ENCODE measurements at places on chromosomes 1 and 21.
A peak's percentile ranks its signal among the peaks of the same experiment; 100 is the strongest.

DNA sequence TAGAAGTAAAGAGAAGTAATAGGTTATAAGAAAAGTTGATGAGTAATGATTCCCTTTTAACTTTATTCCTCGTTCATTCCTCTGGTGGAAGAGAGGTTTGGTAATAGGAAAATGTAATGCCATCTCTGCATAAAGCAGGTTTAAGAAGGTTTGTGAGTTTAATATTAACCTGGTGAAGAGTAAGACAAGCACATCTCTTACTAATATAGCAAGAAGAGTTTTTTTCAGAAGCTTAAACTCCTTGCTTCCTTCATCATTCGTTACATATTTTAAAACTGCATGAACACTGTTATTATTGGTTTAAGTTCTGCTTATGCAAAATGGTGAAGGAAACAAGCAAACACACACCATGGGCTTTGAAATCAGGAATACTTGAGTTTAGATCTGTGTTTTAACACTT is 9.2 kb upstream of the PLA2G4A start:
- no peak for DNase-seq

- DNase-seq: no peak
Measured at GRCh38 chr1:152411134-152411533, 2.9 kb downstream of the CRNN start.

GRCh38 chr1:54791880-54792522 is 9.1 kb downstream of the TTC22 start:
- peak; percentile 81 for DNase-seq

- DNase-seq: no peak
Measured at GRCh38 chr1:23651069-23651808, 40.4 kb upstream of the RPL11 start.

DNA sequence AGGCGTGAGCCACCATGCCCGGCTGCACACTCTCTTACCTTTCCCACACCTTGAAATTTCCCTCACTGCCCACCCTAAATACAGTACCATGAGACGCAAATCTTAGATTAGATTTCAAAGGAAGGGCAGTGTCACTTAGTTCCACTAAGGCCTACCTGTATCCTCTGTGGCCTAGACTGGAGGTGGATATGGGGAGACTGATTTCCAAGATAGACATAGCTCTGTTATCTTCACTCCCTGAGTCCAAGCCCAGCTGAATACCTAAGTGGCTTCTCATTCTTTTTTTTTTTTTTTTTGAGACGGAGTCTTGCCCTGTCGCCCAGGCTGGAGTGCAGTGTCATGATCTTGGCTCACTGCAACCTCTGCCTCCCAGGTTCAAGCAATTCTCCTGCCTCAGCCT is 89.0 kb downstream of the SLC16A1 start:
- no peak for DNase-seq

DNA sequence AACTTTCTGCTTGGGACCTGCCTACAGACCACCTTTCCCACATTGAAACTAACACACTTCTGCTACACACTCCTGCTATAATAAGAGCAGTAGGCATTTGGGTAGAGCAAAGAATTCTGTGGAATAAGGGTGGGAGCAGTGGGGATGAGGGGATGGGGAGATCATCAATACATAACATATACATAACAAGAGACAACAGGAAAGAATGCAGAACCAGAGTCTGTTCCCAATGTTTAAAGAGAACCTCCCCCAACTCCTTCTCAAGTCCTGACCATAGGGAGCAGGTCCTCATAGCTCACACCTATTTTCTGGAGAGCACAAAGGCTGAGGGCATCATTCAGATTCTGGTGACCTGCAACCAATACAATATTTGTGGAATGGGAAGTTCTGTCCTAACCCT is 121.6 kb upstream of the BARHL2 start:
- no peak for DNase-seq

- peak; percentile 5 for DNase-seq
Measured at GRCh38 chr1:193614817-193615216, 428.4 kb upstream of the B3GALT2 start.

GRCh38 chr1:197042676-197043341 is 24.3 kb downstream of the F13B start:
- DNase-seq: no peak
